ENCODE measurements at places on chromosomes 2 and 18.

- no peak for DNase-seq
Observed at GRCh38 chr2:198168651-198169050, 364.3 kb downstream of the PLCL1 start.

- DNase-seq, result peak; percentile 88
Observed at GRCh38 chr2:156445296-156446220, 9.4 kb downstream of the GPD2 start.

DNA sequence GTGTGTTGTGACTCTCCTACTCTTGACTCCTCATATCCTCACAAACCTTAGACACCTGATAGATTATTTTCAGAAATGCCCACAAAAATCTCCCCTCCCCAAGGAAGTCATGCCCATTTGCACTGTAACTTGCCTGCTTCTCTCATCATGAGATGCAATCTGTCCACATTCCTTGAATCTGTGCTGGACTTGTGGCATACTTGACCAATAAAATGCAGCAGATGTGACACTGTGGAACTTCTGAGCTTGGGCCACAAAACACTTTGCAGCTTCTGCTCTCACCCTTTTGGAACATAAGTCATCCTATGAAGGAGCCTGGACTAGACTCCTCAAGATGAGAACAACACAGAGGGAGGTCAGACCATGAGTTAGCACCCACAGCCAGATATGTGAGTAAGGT, 4.4 kb upstream of the PID1 start:
- no peak for DNase-seq

DNA sequence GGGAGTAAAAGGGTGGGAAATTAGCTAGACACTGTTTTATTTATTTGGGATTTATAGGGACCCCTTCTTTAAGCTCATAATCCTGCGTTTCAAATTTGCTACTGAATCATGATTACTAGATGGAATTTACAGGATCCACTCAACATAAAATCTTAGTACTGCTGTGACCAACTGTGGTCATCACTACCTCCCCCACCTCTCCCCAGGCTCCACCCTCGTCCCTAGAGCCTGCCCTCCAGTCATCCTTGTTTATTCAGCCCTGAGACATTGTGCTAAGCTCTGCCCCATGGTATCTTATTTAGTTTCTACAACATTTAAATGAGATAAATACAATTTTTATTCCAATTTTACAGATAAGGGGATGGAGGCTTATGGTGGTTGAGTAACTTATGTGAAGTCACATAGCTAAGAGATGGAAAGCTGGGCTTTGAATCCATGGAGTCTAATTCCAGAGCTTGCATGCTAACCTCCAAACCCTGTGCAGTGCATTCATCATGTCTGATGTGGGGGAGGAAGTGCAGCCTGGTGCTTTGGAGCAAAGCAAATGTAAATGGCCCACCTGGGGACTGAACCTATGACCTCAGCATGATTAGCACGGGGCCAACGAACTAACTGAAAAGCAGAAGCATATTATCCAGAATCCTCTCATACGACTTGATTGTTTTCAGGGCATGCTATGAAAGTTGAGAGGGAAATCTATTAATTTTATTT, 502.4 kb downstream of the TMEM182 start:
- no peak for DNase-seq

DNA sequence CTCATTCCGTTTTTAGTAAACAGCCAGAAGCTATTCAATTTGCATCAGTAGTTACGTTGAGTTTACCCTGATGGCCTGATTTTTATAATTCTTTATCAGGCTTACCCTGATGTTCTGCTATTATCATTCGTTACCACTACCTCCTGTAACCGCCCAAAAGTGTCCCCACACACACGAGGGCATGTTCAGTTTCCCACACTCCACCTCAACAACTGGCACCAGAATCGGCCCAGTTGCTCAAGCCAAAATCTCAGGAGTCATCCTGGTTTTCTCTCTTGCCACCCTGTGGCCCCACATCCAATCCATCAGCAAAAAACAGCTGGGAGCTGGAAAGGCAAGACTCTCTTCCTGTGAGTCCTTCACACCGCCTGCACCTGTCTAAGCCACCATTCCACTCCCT, 102.9 kb upstream of the RAB6C start:
- DNase-seq, result no peak

DNA sequence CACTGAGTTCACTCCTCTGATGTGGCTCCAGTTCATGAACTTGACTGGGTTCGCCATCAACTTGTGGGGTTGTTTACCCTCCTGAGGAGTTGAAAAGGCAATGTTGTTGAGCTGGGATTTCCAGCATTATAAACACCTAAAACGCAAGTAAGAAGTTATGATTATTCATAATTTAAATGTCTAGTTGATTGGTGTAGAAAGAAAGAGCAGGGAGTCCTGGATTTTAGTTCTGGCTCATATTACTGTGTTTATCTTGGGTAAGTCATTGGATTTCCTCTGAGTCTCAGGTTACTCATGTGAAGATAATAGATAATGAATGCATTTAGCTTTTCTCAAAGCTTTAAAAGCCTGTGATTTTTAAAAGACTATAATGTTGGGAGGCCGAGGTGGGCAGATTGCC, 438.0 kb upstream of the CDH20 start:
- DNase-seq, result no peak

GRCh38 chr2:204122425-204122824, 185.9 kb downstream of the ICOS start:
- no peak for DNase-seq

DNA sequence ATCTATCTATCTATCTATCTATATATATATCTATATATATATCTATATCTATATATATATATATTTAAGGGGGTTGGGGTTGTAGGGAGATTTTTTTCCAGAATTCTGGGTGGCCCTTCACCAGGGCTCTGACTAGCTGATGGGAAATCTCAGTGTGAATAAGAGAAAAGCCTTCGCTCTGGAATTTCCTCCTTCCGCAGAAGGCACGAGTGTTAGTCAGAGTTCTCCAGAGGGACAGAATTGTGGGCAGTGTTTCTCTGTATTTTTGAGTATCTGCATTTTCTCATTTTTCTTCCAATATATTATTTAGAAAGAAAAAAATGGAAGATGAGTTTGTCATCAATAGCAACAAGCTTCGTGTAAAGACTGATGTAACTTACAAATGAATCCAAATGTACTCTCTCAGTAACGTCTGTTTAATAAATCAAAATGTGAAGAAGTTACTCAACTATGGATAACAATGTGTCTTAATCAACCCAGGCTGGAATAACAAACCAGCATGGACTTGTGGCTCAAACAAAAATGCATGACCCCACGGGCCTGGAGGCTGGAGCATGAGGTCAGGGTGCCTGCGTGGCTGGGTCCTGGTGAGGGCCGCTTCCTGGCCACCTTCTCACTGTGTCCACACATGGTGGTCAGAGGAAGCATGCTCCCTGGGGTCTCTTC, 10.6 kb upstream of the SNTG2 start:
- DNase-seq, result peak; percentile 32

GRCh38 chr2:45895241-45895861, 243.9 kb downstream of the PRKCE start:
- peak; percentile 79 for DNase-seq

GRCh38 chr2:51711766-51712165, 679.8 kb upstream of the NRXN1 start:
- no peak for DNase-seq

DNA sequence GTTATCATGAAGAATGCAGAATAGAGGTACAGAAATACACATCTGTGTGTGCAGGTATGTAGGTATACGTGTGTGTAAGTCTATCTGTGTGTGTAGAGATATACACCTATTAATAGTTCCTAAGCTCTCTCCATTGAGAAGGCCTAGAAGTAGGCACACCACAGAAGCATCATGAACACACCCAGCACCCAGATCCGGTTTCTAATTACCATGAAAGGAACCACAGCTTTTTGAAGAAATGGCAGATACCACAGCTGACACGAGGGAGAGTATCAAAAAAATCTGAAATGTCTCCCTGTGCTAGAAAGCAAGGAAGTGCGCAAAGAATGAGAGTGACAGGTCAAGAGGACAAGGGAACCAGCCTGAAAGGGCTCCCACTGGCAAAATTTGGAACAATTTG, 27.7 kb upstream of the AP1S3 start:
- DNase-seq, result no peak

DNA sequence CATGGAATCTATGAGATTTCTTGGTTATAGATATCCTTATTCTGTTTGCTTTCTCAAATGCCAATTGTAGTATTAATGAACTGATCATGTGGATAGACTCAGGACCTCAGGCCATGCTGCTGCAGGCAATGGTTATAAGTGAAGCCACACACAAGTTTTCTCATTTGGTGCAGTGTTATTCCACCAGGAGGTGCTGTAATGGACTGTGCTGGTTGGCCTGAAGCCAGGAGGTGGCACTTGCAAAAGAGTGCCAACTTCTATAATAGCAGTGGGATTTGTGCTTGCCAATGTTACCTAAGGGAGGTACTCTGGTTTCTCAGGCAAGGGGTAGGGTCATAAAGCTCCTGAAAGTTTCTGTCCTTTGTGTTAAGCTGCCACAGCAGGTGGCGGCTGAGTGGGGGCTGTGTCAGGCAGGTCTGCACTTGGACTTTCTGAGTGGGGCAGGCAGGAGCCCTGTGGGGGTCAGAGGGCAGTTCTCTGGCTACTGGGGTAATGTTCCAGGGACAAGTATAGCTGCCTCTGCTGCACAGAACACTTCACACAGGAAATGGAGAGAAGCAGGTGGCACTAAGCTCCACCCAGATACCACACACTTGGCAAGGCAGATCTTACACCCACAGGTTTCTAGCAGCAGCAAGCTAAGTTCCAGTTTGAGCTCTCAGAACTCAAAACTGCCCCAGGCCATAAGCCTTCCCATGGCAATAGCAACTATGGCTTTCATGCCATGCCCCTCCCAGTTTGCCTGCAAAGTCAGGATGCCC, 352.6 kb upstream of the CWC22 start:
- no peak for DNase-seq

DNA sequence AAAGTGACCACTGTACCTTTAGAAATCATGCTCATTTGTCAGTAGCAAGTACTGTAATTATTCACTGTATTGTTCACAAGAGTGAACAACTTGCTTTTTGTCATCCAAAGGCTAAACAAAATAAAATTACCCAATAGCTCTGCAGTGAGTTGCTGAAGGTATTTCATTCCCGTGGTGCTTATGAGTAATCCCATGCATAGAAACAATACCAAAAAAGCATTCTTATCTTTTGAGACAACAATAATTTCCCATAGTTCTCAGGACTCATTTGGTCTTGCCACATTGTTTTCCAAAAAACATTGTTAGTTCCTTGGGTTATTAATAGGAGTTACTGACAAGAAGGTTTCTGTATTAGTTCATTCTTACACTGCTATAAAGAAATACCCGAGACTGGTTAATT, 503.2 kb upstream of the FAM98A start:
- no peak for DNase-seq

- no peak for DNase-seq
Observed at GRCh38 chr18:9096007-9096371, 6.5 kb upstream of the NDUFV2 start.

DNA sequence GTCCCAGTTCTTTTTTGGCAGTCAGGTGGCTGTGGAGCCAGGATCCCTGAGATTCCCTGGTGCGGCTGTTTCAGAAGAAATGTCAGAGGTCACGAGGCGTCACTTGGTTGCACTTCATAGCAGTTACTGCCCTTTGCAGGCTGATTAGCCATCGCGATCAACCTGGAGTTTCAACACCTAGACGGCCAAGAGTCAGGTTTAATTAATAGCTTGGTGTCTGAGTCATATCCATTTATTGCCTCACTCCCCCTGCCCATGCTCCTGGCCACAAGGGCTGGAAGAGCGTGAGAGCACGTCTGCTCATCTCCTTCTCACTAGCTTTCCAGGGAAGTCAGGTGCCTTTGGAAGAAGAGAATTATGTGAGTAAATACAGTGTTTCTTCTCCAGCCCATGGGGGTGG, 552.3 kb downstream of the TSN start:
- no peak for DNase-seq

- no peak for DNase-seq
Observed at GRCh38 chr2:126467367-126468054, 188.4 kb upstream of the GYPC start.

- no peak for DNase-seq
Observed at GRCh38 chr2:45089554-45090261, 80.5 kb upstream of the SIX2 start.

GRCh38 chr2:211867845-211868451, 670.7 kb downstream of the ERBB4 start:
- DNase-seq, result no peak

GRCh38 chr18:5444269-5444668, 99.5 kb downstream of the EPB41L3 start:
- no peak for DNase-seq

- DNase-seq, result no peak
Observed at GRCh38 chr18:39259736-39260135, 1694.1 kb upstream of the CELF4 start.

DNA sequence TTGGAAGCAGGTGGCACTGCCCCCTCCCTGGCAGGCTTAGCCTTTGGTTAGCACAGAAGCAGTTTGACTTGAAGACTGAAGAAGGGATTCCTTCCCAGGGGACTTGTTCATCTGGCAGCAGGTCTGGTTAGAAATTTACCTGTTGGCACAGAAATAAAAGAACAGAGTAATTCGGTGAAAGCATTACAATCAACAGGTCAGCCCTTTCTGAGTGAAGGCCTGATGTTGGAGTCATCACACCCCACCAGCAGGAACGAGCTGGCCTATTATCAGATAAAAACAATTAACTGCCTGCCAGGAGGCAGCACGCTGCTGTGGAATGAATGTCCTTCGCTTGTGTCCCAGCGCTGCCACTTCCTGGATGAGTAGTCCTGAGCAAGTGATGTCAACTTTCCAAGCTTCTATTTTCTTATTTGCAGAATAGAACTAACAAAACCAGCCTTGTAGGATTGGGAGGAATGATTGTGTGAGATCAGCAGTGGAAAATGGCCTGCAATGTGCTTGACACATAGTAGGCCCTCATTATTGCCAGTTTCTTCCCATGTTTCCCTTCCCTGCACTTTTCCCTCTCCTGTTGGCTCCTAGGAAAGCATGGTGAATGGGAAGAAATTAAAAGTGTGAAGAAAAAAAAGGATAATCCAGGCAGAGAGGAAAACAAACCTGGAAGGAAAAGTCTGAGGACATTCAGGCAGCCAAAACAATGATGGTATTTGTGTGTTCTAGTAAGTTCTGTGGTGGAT, 29.0 kb downstream of the LGALSL start:
- DNase-seq, result peak; percentile 45

GRCh38 chr2:96099861-96100798, 16.2 kb downstream of the ADRA2B start:
- no peak for DNase-seq

- no peak for DNase-seq
Observed at GRCh38 chr2:177675350-177675821, 282.8 kb downstream of the AGPS start.

- no peak for DNase-seq
Observed at GRCh38 chr2:219179601-219180465, 1.8 kb downstream of the RETREG2 start.
